CD4-positive, alpha-beta T cell treated with Interleukin-17A for 1 hour (primary cell): ENCODE measurements at places on chromosomes 11 and 22.

GRCh38 chr11:74019860-74020259, 11.0 kb upstream of the UCP3 start:
- DNase-seq = peak; percentile 44

DNA sequence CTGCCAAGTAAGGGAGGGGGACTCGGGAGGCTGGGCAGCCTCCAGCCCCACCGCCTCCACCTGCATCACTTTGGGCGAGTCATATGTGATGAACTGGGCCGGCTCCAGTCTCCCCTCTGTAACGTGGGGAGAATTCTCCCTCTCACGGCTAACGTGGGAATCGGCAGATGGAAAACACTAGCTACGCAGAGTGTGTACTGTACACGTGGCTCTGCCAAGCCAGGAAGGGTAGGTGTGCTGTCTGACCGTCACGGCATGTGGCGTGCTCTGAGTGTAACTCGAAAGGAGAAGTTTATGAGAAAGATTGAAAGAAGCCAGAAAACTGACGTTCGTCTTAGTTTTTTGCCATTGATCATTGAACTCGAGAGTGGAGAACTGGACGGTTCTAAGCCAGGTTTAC, 13.7 kb downstream of the TRMU start:
- no peak for DNase-seq

- no peak for DNase-seq
Observed at GRCh38 chr11:131763193-131763890, 392.9 kb downstream of the NTM start.

DNA sequence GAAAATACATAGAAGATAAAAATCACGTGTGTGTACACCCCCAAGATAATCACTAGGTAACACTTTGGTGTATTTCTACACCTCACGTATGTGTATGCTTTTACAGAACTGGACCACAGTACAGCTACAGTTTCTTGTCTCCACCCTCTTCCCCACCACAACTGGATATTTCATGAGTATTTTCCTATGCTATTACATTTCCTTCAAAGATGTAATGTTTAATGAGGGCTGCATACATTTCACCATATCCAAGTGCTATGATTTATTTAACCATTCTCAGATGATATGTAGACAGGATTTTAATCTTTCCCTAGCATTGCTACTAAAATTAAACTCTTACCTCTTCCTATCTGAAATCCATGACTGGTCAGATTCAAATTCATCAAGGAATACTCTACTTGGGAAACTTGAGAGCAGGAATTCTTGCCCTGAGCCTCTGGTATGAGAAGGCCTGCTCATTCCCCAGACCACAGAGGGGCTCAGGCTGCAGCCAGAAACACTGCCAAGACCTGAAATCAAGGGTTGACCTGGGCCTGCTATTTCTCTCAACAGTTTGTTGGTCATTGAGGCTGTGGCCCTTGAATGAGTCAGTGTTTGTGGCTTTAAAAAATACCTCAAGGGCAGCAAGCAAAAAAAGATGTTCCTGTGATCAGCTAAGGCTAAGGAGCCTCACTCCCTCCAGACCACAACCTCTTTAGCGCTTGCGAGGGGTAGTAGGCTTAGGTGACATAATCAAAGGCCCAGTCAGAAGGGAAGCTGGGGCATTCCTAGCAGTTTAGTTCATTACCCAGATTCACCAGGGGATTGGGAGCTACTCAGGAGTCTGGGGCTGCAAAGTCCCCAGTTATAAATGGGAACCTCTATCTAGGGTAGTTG, 55.5 kb downstream of the ABTB2 start:
- no peak for DNase-seq

DNA sequence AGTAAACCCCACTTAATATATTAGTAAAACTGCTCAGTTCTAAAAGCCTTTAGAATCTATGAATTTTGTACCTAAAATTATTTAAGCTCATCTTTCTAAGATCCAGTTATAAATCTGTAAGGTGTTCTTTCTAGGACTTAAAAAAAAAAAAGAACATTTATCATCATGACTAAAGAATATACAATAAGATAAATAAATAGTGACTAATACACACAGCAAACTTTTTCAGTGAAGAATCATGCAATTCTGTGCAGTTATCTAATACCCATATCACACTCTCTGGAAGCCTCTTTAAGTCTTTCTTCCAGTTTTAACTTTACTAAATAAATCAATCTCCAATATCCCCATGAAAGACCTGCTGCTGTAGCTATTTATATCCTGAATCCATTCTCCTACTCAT, 59.8 kb downstream of the CEP57 start:
- no peak for DNase-seq

DNA sequence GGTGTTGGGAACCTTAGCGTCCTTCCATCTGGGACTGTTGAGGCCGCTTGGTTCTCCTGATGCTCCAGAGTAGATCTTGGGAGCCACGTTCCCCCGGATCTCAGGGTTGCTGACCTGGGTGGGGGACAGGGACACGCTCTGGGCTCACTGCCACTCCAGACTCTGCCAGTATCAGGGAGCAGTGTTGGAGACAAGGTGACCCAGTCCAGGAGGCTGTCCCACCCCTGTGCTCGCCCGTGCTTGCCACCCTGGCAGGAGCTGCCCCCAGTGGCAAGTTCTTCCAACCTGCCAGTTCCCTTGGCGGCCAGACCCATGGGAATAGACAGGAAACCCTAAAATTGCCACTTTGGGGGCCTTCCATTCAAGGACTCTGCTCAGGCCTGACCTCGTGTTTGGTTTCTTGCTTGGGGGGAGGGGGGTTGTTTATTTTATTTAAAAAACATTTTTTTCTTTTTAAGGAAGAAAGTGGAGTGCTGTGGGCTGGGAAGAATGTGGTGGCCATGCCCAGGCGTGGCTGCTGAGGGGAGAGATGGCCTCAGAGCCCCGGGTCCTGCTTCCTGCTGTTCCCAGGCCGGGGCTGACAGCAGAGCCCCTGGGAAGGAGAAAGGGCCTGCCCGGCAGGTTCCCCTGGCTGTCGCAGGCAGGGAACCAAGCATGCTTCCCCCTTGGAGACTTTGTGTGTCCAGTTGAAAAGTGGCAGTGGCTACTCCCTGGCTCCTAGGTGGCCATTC, 7.2 kb downstream of the GRK2 start:
- no peak for DNase-seq

DNA sequence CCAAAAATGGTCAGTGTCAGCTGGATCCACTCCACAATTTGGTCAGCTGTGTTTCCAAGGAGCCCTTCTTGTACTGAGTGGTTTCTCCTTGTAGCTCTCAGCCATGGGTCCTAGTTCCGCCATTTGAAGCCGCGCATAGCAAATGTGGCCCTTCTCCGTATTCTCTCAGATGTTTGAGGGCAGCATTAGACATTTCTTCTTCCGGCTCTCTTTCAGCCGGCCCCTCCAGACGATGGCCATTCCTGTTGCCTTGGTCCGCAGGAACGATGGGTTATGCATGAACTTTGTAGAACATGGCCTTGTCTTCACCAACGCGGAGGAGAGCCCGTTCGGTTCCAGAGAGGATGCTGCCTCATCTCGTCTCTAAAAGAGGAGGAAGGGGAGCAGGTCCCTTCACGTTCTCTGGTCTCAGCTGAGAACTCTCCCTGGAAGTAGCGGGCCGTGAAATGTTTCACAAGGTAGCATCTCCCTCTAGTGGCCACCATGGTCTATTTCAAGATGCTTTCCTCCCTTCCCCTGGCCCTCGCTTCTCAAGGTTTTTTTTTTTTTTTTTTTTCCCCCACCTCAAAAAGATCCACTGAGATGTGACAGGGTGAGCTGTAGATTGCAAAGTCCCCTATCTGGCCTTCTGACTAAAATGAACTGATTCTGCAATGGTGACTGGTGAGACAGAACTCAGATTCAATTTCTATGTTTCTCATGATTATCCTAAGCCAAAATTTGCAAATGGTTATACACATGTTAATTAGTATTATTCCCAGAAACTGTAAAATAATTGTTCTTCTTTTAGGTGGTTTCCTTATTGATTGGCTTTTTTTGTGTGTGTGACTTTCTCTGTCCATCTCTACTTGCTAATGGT, 19.8 kb upstream of the PLET1 start:
- DNase-seq = peak; percentile 87

GRCh38 chr11:81337756-81338155, 1395.9 kb downstream of the FAM181B start:
- DNase-seq = no peak

DNA sequence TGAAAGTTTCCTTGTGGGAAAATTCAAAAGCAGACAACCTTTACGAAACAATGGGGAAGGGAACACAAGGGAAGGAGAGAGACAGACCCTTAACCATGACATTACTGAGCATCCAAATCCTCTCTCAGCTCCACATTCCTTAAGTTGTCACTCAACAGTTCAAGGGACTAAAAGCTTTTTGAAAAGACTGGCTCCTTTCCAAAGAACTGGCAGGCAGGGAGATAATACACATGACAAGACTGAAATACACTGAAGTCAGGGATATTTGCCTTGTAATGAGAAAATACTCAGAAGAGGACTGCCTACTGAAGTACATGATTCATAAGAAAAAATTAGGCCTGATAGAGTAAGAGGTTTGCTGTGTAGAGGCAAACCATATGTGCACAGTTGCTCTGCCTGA, 69.1 kb downstream of the SMCO4 start:
- DNase-seq = no peak

DNA sequence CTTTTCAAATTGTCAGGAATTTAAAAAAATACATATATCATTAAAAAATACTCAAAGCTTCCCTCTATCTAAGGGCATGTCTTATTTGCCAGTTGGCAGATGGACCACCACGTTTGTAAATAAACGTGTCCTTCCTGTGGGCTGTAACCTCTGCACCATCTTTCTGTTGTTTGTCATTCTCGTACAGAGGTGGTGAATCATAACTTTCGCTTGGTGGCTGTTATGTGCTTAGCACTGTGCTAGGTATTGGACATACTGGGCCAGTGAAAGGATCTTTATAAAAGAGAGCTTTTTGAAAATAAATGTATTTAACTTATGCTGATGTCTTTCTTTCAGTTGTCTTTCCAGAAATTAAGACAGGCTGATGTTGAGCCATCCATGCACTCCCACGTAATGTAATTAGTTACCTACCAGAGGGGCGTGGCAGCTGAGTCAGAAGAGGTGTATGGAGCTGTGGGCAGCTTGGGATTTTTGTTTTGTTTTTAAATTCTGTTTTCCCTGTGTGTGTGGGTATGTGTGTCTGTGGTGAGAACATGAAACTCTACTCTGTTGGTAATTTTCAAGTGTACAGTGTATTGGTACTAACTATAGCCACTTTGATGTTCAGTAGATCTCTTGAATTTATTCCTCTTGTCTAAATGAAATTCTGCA, 62.7 kb downstream of the TECTA start:
- DNase-seq = no peak

- no peak for DNase-seq
Observed at GRCh38 chr11:68012044-68012842, 2.1 kb downstream of the ALDH3B1 start.

DNA sequence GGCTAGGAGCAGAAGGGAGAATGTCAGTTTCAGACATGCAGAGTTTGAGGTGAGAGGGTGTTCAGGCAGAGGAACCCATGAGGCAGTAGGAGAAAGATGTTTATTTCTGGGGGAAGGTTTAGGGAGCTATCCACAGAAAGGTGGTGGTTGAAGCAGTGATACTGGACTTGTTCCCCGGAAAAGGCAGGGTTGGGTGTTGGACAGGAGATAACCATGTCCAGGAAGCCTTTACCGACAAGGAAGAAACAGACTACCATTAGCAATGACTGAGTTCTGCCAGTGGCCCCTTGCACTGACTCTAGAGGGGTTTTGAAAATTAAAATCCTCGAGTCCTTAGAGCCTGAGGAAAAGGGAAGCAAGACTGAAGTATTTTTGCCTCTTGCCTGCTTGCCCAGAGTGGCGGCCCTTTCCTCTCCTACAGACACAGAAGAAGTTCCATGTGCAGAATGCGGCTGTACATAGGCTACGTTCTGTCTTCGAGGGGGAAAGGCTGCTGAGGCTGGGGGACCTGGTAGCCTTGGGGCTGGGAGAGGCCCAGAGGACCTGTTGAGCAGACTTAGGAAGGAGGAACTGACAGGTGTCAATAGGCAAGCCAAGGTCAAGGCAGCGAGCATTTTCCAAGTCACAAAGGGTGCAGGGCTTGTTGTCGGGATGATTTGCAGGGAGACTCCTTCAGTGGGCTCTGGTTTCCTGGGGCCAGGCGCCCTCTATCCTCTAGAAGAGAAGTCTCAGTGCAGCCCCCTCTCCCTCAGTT, 146.7 kb downstream of the LDLRAD3 start:
- no peak for DNase-seq

GRCh38 chr11:111918390-111919256, at the start of gene C11orf52:
Gene C11orf52 (plus strand): TSS chr11:111918913. CDS start chr11:111918973, 60 bp downstream.
- no peak for DNase-seq

- no peak for DNase-seq
Observed at GRCh38 chr11:27429761-27430393, 42.7 kb downstream of the LGR4 start.

DNA sequence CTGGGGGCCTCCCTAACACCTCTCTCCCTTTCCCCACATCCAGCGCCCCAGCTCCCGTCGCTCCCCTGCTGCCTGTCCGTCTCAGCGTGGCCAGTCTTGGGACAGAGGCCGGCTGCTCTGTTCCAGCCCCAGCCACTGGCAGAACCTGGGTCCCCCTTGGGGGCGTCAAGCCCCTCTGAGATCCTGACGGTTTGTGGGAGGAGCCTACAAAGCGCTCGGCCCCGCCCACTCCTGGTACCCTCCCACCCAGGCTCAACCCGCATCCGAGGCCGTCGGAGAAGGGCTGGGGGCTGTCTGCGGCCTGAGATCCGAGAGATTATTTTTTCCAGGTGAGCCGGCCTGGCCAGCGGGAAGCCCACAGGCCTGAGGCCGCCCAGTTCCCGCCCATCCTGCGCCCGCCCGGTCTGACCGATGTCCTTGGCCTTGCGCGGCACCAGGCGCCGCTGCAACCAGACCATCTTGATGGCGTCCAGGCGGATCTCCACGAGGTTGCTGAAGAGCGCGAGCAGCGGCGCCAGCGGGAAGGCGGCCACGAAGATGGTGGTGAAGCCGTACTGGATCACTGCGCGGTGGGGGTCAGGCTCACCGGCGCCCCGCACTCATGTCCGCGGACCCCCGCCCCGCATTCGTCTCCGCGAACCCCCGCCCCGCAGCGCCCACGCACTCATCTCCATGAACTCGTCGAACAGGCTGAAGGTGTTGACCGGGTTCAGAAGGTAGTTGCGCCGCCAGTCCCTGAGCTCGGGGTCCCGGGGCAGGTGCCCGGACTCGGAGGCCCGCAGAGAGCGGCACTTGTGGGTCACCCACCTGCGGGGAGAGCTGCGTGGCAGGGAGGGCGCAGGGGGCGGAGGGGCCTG, 5.5 kb upstream of the SIGIRR start:
- DNase-seq = no peak

- DNase-seq = no peak
Observed at GRCh38 chr22:47789171-47789570, 1026.7 kb downstream of the TBC1D22A start.

DNA sequence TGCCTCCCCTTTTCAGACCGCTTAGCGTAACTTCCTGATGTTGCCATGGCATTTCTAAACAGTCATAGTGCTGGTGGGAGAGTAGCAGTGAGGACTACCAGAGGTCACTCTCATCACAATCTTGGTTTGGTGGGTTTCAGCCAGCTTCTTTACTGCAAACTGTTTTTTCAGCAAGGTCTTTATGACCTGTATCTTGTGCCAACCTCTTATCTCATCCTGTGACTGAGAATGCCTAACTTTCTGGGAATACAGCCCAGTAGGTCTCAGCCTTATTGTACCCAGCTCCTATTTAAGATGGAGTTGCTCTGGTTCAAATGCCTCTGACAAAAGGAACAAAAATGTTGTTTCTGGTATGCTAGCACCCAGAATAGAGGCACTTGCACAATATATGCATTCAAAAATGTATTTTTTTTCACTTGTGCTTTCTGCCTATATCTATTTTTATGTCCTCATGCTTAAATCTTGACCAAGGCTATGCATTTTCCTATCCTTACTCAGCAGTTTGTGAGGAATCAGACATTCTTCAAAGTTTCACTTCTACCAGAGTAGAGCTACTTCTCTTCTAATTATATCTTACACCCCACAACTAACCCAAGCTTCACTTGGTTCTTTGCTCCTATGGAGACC, 16.1 kb upstream of the OR51M1 start:
- DNase-seq = no peak
